ENCODE measurements at places on chromosomes 4 and X.

DNA sequence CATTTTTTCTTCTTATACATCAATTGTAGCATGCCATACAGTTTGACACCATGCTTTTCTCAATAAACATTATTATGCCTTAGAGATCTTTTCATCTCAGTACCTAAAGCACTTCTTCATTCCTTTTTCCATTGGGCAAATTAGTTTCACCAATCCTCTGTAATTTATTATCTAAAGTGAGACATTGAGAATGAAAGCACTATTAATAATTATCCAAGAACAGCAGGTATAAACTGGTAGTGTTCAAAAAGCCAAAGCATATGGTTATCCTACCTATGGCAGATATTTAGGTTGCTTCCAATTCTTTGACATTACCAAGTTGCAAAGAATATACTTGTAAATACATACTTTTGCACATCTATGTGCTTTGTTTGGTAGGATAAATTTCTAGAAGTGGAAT lies 15.6 kb downstream of the LAMTOR3 start:
- DNase-seq: no peak

- no peak for DNase-seq
Observed at GRCh38 chrX:38768079-38768478, 33.2 kb upstream of the MID1IP1 start.

- no peak for DNase-seq
Observed at GRCh38 chr4:7448036-7448435, 13.3 kb upstream of the PSAPL1 start.

DNA sequence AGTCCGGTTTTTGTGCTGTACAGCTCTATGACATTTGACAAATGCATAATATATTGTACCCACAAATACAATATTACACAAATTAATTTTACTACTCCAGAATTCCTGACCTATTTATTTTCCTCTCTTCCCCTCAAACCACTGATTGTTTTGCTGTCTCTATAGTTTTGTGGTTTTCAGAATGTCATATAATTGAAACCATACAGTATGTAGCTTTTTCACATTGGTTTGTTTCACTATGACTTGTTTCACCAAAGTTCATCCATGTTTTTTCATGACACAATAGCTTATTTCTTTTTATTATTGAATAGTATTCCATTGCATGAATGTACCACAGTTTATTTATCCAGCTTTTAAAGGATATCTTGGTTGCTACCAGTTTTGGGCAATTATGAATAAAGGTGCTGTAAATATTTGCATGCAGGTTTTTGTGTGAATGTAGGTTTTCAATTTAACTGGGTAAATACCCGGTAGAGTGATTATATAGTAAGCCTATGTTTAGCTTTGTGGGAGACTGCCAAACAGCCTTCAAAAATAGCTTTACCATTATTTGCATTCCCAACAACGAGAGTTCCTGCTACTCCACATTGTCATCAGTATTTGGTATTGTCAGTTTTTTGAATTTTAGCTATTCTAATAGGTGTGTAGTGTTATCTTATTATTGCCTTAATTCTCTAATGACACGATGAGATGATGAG lies 25.9 kb downstream of the RNF175 start:
- DNase-seq: no peak

- no peak for DNase-seq
Observed at GRCh38 chr4:174324236-174324635, 40.5 kb downstream of the CEP44 start.

All from stimulated activated CD8-positive, alpha-beta memory T cell treated with anti-CD3 and anti-CD28 coated beads, Interleukin-4, amount 100 ng/mL, for 1 hour (primary cell).